Occipital lobe (tissue), 3 donors: ENCODE measurements at places on chromosomes 7 and 10. TPM values are rescaled to one million over a fixed set of nuclear protein-coding genes. Genes with fewer than 3 reads are reported as not detected.

Gene IL15RA
- total RNA-seq = not detected

Gene ABCB1
- 14.7 TPM for total RNA-seq

Gene HOGA1
- 0.62 TPM for total RNA-seq

Gene CYTH3
- 35.6 TPM for total RNA-seq

Gene ACSM6
- not detected for total RNA-seq

Gene MLXIPL
- not detected for total RNA-seq

Gene PTN
- 182 TPM for total RNA-seq

DNA sequence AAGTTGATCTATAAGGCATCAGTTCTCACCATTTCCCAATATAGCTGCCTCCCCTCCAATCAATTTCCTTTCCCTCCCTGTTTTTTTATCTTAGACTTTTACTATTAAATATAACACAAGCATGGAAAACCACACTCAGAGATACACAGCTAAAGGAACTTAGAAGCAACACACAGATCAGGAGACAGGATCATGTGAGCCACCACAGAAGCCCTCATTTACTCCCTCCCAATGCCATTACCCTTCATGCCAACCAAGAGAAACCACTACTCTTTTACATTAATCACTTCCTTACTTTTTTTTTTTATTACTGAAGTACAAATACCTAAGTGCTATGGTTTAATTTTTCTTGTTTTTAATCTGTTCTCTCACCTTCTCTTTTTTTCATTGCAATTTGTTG lies 33.0 kb downstream of the COG5 start:
- DNase-seq = no peak

DNA sequence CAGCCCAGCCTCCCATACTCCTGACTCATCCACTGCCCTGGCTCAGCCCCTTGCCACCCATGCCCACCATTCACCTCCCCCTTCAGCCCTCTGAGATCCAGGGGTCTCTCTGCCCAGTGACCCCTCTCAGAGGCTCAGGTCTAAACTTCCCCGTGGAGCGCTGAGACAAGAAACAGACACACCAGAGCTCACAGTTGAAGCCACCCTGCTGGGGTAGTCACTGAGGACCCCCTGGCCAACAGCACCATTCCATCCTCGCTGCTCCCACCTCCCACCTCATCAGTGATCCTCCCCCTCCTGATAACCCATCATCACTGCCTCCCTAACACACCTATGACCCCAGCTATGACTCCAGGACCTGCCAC lies 100.7 kb downstream of the GRID1 start:
- no peak for DNase-seq

GRCh38 chr7:128389618-128390329 lies 20.0 kb downstream of the IMPDH1 start:
- DNase-seq = no peak

- DNase-seq = no peak
These were observed 112.5 kb downstream of the SVIL start for GRCh38 chr10:29522061-29522855.

DNA sequence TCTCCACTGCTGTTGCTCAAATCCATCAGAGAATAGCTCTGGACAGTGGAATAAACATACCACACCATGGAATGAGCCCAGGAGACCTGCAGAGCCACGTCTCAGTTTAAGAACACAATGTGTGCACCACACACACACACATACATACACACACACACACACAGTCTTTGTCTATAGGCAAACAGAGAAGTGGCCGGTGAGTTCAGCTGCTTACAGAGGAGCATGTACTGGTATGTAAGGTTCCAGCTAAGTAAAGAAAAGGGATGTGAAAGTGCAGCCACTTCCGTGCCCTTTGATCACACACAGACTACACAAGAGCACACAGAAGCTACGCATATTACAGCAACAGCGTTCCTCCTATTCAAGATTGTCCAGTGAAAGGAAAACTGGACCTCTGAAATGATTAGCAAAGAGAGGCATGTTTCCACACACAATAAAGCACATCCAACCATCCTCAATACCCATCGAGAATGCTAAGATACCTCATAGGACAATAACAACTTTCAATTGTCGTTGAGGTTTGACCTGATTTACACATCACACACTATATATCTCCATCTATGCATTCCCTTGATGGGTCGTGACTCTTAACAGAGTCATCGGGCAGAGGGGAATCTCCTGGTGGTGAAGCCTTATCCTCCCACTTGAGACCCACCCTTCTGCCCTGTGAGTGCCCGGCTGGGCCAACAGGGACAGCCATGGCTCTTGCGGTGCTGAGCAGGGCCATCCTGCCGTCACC lies 23.6 kb downstream of the SLC35B4 start:
- DNase-seq = no peak

GRCh38 chr10:86981716-86982115 lies 13.4 kb downstream of the ADIRF start:
- no peak for DNase-seq

DNA sequence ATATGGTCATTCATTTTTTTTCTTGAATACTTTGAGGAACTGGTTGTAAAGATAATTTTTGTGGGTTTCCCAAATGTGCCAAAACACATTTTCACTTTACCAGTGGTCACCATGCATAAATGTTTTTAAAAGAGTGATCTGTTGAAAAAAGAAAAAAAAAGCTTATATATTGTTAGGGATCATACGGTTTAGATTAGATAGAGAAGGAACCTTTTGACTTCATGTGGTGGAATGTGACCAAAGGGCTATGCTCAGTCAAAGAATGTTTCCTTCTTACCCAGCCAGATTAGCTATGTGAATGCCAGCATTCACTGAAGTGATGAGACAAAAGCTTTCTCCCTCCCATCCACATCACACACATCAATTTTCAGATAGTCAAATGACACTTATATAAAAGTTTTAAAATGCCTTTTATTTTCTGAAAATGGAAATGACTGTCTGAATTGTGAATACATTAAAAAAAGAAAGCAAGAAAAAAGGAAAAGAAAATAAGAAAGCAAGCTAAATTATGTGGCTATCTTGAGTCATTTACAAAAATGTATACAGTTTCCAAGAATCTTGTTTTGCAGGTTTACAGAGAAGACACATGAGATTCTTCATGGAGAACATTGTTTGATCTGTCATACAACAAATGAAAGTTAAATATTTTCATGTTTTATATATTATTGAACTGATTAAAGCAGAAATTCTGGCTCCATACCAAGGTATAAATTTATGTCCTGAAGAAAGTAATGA lies 8.6 kb upstream of the CPED1 start:
- no peak for DNase-seq

DNA sequence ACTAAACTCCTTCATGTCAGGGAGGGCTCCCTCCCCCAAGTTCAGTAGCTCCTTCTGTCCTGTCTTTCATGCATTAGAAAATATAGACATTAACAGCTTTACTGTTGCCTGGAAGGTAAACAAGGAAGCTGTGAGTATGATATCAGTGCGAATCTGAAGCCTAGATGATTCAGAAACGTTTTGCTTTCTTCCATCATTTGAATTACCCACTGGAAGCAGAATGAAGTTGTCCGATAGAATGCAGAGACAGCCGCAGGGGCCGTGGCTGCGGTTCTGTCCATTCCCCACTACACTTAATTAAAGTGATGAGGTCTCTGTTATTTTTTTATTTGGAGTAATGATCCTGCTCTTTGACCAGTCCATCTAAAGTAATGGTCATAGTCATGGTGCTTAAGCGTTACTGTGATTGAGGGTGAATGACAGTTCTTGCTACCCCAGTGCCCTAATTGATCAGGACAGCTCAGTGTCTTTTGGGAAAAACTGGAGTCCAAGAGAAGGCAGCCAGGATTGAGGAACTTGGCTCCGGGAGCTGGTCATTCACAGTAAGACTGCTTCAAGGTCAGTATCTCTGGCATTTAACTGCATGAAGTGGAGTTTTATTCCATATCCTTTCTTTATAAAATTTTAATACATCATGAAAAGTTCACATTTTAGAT lies 69.9 kb downstream of the PTPRE start:
- DNase-seq = no peak

GRCh38 chr10:117457071-117457810 lies 82.0 kb upstream of the PDZD8 start:
- DNase-seq = no peak

GRCh38 chr10:71971311-71971731 lies 7.1 kb downstream of the CHST3 start:
- no peak for DNase-seq

- DNase-seq = no peak
These were observed 38.3 kb downstream of the CADPS2 start for GRCh38 chr7:122847871-122848473.

DNA sequence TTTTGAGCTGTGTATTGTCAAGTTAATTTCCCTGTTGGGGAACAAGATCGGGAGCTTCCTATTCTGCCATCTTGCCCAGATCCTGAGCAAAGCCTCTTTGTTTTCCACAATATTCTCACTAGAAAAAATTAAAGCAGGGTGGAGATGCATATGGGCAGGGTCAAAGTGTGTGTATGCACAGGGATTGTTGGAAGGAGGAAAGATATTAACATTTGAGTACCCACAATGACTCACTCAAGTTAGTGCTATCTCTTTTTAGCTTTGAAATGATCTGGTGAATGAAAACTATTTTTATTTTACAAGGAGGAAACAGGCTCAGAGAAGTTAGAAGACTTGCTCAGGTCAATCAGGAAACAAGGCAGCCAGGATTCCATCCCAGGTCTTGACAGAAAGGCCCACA lies 6.7 kb upstream of the BTBD16 start:
- DNase-seq = no peak

DNA sequence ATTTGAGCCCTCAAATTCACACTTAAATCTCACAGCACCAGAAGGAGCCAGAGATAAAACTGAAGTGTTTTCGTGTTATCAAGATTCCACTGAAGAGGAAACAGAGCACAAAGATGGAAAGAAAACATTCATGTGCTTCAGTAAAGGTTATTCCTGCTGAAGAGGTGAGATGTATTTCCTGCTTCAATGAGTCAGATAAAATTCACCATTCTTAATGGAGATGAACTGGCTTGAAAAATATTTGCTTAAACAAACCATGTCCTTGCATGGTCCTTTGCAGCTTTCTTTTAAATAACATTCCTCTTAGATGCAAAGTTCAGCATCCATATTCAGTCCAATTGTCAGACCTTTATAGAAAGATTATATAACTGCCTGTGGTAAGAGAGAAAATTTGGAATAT lies 294.2 kb downstream of the IPMK start:
- no peak for DNase-seq
